ENCODE measurements at places on chromosomes 1 and 21. TPM values are rescaled to one million over a fixed set of nuclear protein-coding genes. Genes with fewer than 3 reads are reported as not detected.
A peak's percentile ranks its signal among the peaks of the same experiment; 100 is the strongest.

GRCh38 chr1:27877115-27877416 is 4.7 kb downstream of the THEMIS2 start:
- no peak for DNase-seq

SLC6A17 gene
- total RNA-seq: not detected

TESK2 gene
- 1.3 TPM for total RNA-seq

- no peak for DNase-seq
These were observed 719.9 kb upstream of the TMPRSS15 start for GRCh38 chr21:19123525-19123924.

DNA sequence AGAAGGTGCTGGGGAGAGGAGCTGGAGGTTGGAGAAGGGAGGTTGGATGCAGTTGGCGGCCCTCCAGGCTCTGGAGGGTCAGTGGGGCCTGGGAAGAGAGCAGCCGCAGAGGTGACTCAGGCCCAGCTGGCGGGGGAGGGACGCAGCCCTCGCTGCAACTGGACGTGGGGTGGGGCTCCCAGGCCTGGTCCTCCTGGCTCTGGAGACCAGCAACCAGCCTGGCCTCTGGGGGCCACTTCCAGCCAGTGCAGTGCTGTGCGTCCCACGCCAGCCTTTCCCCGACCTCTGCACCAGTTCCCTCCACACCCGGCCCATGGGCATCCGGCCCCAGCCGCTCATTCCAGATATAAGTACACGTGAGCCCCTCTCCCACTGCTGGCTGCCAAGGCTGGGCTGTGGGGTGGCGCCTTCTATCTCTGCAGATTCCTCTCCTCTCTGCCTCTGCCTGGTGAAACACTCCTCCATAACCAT is 38.0 kb upstream of the COL18A1 start:
- DNase-seq: no peak

BATF3 gene
- 4.4 TPM for total RNA-seq

- no peak for DNase-seq
These were observed 40.4 kb downstream of the ZNF691 start for GRCh38 chr1:42886800-42887199.

- DNase-seq: peak; percentile 5
These were observed 30.6 kb upstream of the NEK7 start for GRCh38 chr1:198125995-198126735.

- DNase-seq: no peak
These were observed 16.2 kb upstream of the DNASE2B start for GRCh38 chr1:84382127-84382526.

DNA sequence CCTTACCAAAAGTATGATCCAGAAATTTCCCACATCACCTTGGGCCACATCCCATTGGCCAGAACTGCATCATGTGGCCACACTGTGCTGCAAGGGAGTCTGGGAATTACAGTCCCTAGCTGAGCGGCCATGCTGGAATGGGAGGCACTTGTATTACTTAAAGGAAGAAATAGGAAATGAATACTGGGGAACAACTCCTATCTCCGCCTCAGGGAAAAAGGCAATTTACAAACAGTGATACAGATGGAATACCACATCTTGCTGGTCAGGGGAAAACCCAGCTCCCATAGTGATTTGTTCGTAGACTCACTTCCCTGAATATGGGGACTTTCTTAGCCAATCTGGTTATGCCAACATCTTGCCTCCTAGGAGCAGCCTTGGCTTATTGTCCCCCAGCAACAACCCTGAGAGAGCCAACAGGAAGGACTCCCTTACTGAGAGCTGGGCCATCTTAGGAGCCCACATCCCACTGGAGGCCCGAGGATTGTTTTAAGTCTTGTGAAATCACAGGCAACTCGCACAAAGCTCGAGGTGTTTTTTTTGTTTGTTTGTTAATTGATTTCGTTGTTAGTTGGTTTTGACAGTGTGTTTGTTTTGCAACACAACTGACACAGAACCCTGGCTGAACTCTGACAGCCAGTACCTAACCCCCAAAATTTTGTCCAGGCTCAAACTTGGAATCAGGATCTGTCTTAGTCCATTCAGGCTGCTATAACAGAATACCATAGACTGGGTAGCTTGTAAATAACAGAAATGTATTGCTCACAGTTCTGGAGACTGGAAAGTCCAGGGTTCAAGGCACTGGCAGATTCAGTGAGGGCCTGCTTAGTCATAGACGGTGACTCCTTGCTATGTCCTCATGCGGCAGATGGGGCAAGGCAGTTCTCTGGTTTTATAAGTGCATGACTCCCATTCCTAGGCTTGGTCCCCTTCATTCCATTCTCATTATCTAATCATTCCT is 14.9 kb downstream of the CDA start:
- DNase-seq: peak; percentile 45

PLEKHN1 gene
- total RNA-seq: 0.72 TPM

DNA sequence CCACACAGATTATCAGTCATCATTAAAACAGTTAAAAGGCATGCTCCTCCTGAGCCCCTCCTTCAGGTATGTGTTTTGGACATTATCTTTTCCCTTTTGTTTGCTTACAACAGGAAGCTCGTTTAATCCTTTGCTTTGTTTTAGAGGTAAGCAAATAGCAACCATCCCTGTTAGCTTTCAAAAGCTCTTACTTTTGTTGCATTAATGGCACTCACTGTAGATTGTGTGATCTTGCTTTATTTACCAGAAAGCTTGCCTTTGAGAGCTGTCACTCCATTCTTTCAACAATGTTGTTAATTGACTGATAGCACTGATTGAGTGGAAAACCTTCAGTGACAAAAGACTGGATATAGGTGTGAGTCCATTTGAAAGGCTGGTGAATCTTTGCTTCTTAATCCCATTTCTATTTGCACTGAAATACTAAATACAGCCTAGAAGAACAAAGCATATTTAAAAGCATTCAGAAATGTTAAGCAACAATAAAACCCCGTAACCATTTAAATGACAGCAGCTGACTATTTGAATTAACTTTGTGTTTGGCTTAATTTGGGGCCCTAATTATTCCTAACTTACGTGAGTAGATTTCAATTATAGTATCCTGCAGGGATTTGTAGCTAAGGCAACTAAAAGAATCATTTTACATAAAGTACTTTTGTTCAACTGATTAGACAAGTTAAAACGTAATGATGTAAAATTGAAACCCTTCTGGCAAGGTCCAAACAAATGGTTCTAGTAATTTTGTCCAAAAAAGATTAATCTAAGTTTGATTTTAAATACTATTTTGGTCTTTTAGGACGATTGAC is 48.3 kb downstream of the ADGRL2 start:
- no peak for DNase-seq

GRCh38 chr1:57164584-57164983 is 198.8 kb upstream of the C8B start:
- no peak for DNase-seq

DNA sequence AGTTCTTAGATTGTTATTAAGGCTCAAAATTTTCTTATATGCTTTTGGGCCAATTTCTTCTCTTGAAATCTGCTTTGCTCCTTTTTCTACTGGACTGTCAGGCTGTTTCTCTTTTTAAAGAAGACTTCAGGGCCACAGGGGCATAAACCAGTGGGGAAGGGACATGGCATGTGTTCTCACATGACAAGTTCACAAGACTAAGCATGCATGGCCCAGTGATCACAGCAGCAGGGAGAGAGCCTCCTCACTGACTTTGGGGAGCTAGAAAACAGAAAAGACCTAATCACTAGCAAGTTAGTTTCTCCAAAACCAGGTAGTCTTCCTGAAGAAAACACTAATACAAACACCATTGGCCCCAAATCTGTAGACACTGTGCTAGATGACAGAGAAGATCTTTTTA is 64.8 kb downstream of the RAB3GAP2 start:
- DNase-seq: no peak

DNA sequence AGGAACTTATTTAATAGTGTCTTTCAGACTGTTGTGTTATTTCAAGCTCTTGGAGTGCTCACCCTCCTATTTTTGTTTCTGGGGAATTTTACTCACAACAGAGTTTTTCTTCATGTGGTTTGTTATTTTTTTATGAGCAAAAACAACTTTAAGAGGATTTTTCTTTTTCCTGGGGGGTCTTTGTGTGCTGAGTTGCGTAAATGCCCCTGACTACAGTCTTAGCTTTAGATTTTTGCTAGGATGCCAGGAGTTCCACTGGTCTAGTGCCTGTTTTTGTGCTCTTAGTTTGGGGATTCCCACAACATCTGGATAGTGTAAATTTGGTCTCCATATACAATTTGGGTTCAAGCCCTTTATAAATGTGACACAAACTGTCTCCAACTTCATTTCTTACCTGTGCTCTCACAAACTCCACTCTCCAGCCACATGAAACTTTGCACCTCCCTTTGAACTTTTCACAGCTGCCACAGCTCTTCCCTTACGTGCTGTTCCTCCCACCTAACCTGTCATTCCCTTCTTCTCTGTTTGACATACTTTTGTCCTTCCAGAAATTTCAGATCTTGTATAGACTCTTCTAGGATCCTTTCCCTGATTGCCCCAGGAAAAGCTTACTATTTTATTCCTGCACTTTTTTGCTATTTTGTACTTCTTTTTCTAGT is 180.2 kb downstream of the CRB1 start:
- no peak for DNase-seq

CFHR1 gene
- not detected for total RNA-seq

GRCh38 chr1:219761208-219761860 is 148.4 kb upstream of the ZC3H11B start:
- no peak for DNase-seq

- DNase-seq: no peak
These were observed 25.2 kb downstream of the IL12RB2 start for GRCh38 chr1:67332653-67333529.

DNA sequence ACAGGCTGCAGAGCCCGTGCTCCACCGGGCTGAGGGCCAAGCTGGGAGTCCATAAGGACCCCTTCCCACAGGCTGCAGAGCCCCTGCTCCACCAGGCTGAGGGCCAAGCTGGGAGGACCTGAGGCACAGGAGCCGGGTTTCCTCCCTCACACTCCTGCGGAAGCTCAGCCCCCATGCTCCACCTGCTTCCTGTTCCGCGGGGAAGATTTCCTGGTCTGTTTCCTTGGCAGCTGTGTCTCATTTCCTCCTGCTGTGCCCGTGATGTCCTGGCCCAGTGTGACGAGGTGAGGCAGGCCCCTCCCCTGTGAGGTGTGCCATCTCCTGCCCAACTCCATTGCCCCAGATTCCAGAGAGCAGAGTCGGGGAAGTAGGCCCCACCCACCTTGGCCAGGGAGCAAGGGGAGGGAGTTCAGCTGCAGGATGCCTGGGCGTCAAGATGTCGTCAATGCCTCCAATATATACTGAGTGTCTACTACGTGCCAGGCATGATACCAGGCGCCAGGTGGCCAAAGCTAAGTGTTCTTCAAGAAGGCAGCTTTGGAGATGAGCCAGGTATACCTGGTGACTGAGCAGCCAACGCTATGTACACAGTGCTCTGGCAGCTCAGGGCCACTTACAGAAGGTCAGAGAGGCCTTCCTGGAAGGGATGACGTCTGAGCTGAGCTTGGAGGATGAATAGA is 58.8 kb downstream of the NAV1 start:
- DNase-seq: no peak

RGSL1 gene
- total RNA-seq: 0.22 TPM

GRCh38 chr21:44727321-44727720 is 15.9 kb upstream of the TSPEAR start:
- DNase-seq: no peak

- DNase-seq: no peak
These were observed 124.8 kb downstream of the TNR start for GRCh38 chr1:175618559-175618958.

DNA sequence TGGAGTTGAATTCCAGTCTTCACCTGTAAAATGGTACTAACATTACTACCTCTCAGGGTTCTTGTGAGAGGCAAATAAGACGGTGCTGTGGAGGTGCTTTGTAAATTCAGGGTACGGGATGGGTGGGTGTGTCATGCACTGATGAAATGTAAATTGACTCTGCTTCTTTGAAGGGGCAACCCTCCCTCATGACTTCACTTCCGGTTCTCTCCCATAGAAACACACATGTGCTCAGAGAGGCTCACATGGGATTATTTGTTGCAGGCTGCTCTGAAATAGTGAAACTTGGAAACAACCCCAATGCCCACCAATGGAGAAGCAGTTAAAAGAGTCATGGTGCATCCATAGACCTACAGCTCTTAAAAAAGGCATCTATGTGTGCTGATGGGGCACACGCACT is 44.9 kb upstream of the SCMH1 start:
- peak; percentile 57 for DNase-seq

KLHDC7A gene
- total RNA-seq: not detected

- no peak for DNase-seq
These were observed 3.8 kb upstream of the INKA2 start for GRCh38 chr1:111742938-111743549.

TNNI3K gene
- total RNA-seq: 0.90 TPM

GRCh38 chr1:197439708-197440280 is 171.7 kb downstream of the CRB1 start:
- no peak for DNase-seq

CR1 gene
- not detected for total RNA-seq

DNA sequence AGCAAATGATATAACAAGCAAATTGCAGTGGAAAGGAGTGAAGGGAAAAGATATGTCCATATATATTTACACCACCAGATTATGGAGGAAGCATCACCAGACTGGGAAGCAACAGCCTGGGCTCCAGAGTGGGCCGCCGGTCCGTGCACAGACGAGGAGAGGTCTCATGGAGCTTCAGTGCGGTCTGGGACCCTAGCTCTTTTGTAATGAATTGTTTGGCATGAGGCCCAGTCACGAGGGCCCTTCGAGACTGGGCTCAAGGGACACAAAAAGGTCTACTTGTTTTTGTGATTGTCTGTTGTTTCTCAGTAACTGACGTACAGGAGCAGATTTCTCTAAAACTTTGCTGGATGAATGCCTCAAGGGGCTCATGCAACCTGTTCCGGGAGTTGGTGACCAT is 12.9 kb upstream of the STUM start:
- DNase-seq: no peak

- DNase-seq: no peak
These were observed 440.0 kb upstream of the PLXNA2 start for GRCh38 chr1:208684192-208684591.

DNA sequence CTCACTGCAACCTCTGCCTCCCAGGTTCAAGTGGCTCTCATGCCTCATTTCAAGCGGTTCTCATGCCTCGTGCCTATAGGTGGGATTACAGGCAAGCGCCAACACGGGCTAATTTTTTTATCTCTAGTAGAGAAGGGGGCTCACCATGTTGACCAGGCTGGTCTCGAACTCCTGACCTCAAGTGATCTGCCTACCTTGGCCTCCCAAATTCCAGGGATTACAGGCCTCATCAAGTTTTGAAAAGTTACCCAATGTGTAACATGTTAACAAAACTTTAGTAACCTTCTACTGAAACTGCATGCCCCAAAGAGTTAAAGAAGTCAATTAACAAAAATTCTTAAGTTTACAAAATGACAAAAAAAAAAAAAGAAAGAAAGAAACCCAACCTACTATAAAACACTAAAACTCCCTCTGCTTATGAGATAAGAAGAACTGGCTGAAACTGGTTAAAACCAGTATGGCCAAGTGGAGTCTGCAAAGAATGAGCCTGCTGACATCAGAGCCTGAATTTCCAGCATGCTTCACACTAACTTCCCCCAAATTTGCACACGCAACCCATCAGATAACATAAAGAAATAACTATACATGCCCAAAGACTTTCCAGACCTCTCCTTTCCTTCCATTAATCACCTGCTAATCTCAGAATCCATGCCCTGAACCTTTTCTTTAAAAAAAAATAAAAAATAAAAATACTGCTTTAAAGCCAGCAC is 25.5 kb upstream of the PSMG1 start:
- DNase-seq: no peak

DYNLT4 gene
- total RNA-seq: not detected

SPAG17 gene
- not detected for total RNA-seq

- no peak for DNase-seq
These were observed 71.4 kb upstream of the RAB4A start for GRCh38 chr1:229199261-229200243.

GRCh38 chr1:203534526-203534925 is 40.6 kb downstream of the OPTC start:
- no peak for DNase-seq

FCGR1A gene
- total RNA-seq: not detected

All from Karpas-422 (cell line).